Central memory CD8-positive, alpha-beta T cell (primary cell): ENCODE measurements at places on chromosomes 16 and 17.
A peak's percentile ranks its signal among the peaks of the same experiment; 100 is the strongest.

DNA sequence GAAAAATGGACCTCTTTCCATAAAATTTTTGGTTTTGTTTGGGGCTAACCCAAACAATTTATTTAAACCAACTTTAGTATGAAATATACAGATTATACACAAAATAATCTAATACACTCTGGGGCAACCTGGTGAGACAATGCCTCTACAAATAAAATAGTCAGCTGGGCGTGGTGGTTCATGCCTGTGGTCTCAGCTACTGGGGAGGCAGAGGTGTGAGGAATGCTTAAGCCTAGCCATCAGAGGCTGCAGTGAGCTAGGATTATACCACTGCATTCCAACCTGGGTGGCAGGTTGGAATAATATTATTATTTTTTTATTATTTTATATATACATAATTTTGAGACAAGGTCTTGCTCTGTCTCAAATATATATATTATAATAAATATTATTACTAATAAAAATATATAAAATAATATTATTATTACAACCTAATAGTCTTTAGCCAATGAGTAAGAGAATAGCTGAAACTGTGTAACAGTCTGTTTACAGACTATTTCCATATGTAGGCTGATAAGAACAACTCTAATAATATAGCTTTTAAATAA, 50.5 kb downstream of the GLG1 start:
- DNase-seq: no peak

GRCh38 chr17:62658136-62658920, 30.9 kb downstream of the MRC2 start:
- DNase-seq: no peak

GRCh38 chr17:43367737-43368242, 31.0 kb upstream of the ARL4D start:
- no peak for DNase-seq

DNA sequence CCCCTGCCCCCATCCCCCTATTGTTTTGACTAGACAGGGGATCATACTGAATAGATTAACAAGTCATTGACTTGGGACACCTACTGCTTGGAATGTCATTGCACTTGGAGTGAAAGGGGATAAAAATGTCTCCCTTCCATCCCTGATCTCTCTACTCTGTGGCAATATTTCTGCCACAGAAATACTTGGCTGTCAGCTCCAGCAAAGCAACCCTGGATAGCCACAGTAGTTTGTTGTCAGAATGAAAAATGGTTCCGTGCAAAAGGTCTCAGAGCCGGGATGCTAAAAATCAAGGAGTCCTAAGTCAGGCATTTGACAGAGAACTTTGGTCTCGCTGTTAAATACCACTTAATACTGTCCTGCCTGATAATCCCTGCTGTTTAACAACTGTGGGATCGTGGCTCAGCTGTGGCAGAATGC, 722.0 kb upstream of the SOX9 start:
- DNase-seq: no peak

- no peak for DNase-seq
Observed at GRCh38 chr16:73390936-73391335, 343.0 kb upstream of the ZFHX3 start.

DNA sequence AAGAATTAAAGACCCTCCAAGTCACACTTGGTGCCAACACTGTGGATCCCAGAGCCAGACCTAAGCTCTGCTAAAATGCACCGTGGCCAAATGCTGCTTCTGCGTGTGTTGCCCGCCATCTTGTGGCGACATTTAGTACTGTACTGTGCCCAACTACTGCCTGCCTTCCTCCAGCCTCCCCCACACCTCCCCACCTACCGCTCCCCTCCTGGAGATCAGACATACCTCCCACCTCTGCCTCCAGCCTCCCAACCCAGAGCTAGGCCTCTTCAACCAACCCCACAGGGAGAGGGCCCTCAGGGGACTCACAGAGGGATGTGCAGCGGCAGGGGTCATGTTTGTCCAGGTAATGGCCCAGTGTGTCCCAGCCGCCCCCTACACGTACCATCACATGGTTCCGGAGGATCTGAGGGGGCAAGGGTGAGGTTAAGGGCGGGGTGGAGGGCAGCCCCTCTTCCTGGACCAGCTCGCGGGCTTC, 5.5 kb downstream of the GAS2L2 start:
- DNase-seq: peak; percentile 69

DNA sequence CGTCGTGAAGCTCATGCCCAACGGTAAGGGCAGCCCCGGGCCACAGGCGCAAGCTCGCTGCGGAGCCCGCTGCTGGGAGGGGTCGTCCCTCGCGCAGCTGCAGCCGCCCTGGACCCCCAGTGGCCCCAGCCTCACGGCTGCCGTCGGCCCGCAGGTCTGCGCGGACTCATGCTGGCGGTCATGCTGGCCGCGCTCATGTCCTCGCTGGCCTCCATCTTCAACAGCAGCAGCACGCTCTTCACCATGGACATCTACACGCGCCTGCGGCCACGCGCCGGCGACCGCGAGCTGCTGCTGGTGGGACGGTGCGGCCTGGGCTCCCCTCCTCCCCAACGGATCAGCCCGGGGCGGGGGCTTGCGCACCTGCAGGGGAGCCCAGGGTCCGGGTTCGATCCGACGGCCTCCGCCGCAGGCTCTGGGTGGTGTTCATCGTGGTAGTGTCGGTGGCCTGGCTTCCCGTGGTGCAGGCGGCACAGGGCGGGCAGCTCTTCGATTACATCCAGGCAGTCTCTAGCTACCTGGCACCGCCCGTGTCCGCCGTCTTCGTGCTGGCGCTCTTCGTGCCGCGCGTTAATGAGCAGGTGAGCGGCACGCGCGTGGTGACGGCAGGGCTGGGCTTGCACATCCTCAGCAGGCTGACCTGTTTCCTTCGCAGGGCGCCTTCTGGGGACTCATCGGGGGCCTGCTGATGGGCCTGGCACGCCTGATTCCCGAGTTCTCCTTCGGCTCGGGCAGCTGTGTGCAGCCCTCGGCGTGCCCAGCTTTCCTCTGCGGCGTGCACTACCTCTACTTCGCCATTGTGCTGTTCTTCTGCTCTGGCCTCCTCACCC, 5.8 kb downstream of the SLC5A2 start:
- no peak for DNase-seq

DNA sequence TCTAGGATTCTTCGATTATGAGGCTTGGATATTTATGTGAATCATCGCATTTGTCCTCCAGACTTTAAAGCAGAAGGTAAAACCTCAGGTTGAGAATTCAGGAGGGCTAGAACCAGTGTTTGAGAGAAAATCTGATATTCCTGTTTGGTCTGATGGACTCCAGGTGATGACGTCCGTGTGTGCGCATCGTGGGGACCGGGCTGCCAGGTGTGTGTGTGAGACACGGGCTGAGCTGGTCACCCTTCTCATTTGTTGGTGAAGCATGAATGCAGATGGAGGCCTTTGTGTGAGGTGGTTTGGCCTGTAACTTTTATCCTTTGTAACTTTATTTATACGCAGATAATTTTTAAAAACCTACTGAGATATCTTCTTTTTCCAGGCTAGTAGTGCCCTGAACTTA, 42.8 kb downstream of the ZNF750 start:
- DNase-seq: no peak

DNA sequence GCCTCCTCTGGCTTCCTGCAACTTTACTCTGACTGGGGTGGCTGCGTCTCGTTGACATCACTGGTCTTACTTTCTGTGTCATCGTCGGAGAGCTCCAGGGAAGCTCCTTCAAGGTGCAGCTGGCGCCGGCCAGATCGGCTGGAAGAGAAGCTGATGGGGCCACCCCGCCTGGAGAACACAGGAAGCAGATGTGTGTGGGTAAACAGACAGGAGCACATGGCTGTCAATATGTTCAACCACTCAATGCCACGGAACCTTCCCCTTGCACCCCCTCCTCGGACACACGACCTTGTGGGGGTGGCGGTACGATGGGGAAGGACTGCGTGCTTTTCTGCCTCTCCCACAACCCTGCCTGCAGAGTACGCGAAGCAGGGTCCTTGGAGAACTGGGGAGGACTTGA, 40.1 kb downstream of the NDEL1 start:
- DNase-seq: no peak

DNA sequence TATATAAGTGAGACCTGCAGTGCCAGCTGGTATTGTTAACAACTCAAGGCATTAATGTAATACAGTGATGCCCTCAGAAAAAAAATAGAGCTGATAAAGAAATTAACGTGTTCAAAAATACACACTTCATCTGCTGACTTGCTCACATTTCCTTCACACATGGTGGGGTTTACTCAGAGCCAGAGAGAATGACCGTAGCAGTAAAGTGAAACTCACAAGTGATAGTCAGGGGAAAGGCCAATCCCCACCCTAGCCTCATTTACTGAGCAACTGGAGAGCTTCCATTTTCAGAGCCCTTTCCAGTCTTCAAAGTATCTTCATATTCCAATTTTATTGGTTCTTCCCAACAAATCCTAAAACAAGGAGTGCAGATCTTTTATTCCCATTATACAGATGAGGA, 74.0 kb upstream of the HLF start:
- DNase-seq: no peak

- no peak for DNase-seq
Observed at GRCh38 chr16:69812688-69813014, 50.5 kb downstream of the WWP2 start.

- no peak for DNase-seq
Observed at GRCh38 chr17:81994593-81995462, 17.4 kb downstream of the ASPSCR1 start.

DNA sequence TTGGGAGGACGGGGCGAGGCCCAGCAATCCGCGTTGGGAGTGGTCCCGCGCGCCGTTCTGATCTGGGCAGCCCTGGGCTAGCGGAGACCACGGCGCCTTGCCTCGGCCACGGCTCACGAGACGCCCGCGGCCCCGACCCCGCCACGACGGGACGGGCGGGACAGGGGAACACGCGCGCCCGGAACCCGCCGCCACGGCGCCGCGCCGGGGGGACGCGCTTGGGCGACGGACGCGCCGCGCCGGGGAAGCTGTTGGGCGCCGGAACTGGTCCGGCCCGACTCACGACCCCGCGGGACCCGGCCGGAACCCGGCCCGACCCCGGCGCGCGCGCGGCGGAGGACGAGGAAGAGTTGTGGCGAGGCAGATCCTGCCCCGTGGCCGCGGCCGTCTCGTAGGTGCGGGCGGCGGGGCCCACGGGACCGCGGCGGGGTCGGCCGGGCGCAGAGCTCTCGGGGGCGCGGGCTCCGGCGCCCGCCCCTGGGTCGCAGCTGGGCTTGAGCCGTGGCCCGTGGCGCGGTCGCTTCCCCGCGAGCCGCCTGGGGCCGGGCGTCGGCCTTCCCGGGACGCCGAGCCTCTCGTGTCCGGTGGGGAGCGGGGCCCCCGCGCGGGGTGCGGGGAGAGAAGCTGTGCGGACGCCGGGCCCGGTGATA, at the start of gene ACSF3:
TSS of gene ACSF3 (plus strand) at position 251 of the 650 bp plus-strand sequence. CDS start 6,830 bp downstream, outside the sequence.
- peak; percentile 38 for DNase-seq

- DNase-seq: no peak
Observed at GRCh38 chr17:3221850-3222249, 14.4 kb downstream of the OR1A1 start.

GRCh38 chr16:63578791-63579190, 1542.6 kb upstream of the CDH8 start:
- DNase-seq: no peak

DNA sequence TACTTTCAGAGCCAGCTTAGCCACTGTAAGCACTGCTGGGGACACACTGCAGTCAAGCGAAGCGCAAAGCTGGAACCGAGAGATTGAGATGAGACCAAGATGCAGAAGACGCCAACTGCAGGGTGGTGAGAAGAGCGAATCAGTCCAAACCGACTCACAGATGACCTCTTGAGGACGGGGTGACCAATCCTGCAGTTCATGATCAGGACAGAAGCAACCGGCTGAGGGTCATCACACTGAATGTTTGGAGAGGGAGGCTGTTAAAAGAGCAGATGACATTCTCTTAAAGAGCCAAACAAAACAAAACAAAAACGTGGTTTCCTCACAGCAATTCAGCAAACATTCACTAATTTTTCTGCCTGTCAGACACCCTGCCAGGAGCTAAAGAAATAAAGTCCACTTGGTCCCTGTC, 8.5 kb downstream of the HASPIN start:
- no peak for DNase-seq

GRCh38 chr17:76038050-76038449, 10.9 kb upstream of the EVPL start:
- DNase-seq: no peak

DNA sequence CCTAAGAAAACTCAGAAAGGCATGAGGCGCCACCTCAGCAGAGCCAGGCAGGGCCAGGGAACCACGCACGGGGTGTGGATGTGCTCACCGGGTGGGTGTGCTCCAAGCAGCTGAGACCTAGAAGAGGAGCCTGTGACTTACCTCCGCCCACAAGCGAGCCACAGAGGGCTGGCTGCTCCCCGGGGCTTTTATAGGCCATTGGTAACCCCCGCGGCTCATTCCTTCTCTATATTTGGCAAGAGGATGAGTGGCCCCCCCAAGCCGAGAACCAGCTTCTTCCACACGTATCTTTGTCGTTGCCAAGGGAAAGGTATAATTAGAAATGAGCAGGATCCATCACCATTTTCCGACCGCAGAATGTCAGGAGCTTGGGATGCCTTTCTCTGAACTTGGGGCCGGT, at the start of gene MYH3:
TSS of gene MYH3 (minus strand) at position 162 of the 400 bp plus-strand sequence. CDS start 2,245 bp downstream, outside the sequence.
- no peak for DNase-seq

DNA sequence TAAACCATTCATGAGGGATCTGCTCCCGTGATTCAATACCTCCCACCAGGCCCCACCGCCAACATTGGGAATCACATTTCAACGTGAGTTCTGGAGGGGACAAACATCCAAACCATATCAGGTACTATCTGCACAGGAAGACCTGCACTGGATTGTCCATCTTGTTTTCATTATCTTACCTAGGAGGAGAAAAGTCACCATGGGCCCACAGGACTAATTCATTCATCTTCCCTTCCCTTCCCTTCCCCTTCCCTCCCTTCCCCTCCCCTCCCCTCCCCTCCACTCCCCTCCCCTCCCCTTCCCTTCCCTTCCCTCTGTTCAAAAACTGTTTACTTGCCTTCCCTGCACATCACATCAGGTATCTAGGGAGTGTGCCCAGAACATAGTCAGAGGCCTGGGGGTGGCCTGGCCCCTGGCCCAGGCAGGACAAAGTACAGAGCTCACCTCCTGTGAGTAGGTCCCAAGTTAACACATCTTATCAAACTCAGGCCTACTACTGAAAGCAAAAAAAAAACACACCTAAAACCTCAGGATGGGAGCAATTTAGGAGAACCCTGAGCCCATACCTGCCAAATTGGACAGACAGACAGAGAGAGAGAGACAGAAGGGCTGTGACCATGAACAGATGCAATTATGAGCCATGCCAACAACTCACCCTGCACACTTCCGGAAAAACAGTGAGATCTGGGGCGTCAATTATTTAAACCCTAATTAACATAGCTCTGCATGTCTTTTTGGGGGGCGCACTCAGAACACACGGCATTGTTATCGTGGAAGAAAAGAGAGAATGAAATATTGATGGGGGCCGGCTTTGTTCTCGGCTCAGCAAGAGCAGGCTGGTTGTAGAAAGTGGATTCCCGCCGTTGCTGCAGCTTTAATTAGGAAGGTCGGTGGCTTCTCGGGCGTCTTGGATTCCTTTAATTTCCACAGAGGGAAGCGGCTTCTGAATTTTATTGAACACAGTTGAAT, 151.2 kb downstream of the IRX5 start:
- DNase-seq: no peak
